ENCODE measurements at places on chromosomes 4 and X.

DNA sequence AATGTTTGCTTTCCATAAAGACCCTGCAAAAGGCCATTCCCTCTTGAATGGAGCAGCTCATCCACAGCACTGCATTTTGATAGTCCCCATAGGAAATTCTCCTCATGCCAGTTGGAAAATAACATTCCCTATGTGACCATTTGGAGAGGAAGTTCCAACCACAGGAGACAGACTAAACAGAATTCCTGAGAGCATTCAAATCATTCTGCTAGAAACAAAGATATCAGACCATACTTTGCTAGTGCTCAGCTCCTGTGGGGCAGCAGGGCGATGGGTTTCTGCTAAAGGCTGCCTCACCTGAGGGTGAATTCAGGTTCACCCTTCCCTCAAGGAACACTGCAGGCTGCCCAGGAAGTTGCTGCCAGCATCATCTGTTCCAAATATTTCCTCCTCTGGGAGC, 58.8 kb downstream of the LNX1 start:
- no peak for DNase-seq

- DNase-seq: no peak
Measured at GRCh38 chr4:105361053-105361452, 112.8 kb downstream of the PPA2 start.

DNA sequence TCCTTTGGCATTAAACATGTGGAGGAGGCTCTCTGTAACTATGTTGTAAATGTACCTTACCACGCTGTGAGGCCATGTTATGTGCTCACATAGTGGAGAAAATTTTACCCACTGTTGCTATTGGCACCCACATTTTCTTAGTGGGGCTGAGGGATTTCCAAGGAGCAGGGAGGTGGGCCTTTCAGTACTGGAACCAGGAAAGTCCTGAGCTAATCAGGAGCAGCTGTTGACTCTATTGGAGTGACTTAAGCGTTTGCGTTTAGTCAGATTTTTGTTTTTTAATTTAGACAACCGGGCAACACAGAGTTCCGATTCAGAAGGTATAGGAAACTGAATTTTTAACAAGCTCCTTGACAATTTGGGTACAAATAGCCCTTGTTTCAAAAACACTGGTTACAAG, 30.7 kb upstream of the WDR17 start:
- DNase-seq: no peak

DNA sequence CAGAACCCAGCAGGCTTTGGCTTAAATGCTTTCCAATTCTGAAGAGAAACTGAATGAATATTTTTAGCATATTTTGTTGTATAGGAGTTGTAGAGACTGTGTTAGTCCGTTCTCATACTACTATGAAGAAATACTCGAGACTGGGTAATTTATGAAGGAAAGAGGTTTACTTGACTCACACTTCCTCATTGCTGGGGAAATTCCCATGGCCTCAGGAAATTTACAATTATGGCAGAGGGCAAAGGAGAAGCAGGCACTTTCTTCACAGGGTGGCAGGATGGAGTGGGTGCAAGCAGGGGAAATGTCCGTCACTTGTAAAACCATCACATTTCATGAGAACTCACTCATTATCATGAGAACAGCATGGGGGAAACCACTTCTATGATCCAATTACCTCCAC, 291.7 kb downstream of the PACRGL start:
- peak; percentile 89 for DNase-seq

- peak; percentile 7 for DNase-seq
Measured at GRCh38 chr4:35934320-35934981, 309.9 kb downstream of the ARAP2 start.

- DNase-seq: no peak
Measured at GRCh38 chr4:93649828-93650227, 178.7 kb upstream of the ATOH1 start.

Data from MV-4-11 (cell line).